Stimulated activated naive CD8-positive, alpha-beta T cell treated with anti-CD3 and anti-CD28 coated beads, Interleukin-15, amount 100 ng/mL, for 72 hours (primary cell): ENCODE measurements at places on chromosomes 3 and 15.

GRCh38 chr3:30613133-30613825 is 6.9 kb downstream of the TGFBR2 start:
- DNase-seq: no peak

GRCh38 chr3:21330293-21330692 is 420.7 kb downstream of the ZNF385D start:
- no peak for DNase-seq

DNA sequence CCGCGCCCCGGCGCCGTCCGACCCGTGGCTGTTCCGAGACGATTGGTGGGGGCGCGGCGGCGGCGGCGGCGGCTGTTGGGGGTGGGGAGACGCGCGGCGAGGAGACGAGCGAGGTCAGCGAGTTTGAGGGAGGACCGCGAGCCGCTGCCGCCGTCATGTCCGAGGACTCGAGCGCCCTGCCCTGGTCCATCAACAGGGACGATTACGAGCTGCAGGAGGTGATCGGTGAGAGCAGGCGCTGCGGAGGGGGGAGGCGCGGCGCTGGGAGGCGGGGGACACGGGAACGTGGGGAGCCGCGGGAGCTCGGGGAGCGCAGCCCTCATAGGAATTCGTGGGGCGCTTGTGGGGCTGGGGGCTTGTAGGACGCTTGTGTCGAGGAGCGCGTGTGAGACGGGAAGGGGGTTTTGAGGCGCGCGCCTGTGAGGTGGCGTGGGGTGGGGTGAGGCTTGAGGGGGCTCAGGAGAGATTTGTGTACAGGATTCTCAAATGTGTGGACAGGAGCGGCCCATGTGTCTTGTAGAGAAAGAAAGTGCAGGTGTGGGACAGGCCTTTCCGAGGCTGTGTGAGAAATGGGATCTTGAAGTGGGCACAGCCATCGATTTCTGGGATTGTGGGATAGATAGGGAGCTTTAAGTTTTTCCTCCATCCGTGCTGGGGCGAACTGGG is 518 bp downstream of the OXSR1 start:
- DNase-seq: no peak

DNA sequence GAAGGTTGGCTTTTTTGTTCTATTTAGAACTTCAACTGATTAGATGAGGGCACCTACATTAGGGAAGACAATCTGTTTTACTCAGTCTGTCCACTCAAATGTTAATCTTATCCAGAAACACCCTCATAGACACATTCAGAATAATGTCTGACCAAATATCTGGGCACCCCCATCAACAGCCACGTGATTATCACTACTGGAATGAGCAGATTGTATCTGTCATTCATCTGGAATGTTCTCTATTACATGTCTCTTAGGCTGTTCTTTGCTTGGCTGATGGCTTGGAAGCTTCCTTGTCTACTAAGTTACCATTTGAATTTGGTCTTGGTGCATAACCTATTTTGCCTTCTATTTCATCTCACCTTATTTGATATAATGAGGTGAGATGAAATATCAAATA is 15.7 kb upstream of the LRRC58 start:
- DNase-seq: no peak

GRCh38 chr15:41950489-41950888 is 21.9 kb downstream of the EHD4 start:
- no peak for DNase-seq

DNA sequence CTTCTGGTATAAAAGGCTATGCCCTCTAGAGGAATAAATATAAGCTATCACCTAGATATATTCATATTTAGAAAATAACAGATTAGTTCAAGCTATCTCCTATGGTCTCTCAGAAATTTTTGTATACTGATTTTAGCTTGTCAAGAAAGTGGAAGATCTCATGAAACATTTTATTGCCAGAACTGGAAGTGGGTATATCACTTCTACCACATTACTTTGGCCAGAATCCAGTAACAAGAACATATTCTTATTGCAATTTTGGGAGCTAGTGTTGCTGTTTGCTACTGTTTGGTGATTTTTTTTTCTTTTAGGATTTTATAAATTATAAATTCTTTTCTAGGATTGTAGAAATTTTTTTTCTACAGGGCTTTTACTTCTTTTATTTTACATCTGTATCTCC is 14.2 kb upstream of the DIPK2A start:
- DNase-seq: no peak

GRCh38 chr15:68386587-68387288 is 45.2 kb downstream of the ITGA11 start:
- DNase-seq: no peak

DNA sequence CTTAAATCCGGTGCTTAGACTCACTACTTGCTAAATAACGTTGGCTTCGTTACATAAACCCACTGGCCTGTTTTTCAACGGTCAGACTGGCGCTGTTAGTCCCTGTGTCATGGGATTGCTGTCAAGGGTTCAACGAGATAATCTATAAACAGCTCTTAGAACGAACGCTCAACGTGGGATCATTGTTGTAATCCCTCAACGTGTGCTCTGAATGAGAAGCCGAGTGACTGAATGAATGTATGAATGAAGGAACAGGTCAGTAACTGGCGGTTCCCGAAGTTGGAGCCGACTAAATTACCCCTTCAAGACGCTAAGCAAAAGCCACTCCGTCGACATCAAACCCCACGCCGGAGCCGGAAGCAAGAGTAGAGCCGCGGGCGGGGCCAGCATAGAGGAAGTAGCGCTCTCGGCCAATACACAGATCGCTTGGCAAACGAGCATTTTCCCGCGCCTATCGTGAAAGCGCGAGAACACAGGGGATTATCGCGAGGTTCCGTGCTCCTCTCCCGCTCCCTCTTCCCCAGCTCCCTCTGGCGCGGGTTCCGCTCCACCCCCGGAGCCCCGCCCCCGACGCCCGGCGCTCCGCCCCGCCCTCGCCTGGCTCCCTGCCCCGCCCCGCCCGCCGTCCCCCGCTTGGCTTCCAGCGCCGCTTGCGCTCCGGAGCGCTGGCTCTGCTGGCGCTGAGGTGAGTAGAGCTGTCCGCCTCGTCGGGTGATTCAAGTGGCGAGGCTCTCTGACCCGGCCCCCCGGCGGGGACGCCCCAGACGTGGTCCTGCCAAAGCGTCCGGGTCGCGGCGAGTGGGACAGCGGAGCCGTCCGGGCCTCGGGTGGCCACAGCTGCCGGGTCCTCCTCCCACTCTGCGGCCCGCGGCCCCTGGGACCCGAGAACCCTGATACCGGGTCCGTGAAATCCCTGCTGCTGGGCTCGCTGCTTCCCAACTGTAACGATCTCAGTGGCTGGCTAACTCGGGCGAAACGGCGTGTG is at the start of gene LRRC28:
LRRC28 (plus strand) TSS at position 625 of the 985 bp plus-strand sequence. CDS start 4,477 bp downstream, outside the sequence.
- DNase-seq: peak; percentile 98

GRCh38 chr3:23760871-23761373 is 44.8 kb upstream of the UBE2E1 start:
- DNase-seq: peak; percentile 61

GRCh38 chr3:115691964-115692363 is 68.7 kb downstream of the GAP43 start:
- no peak for DNase-seq

DNA sequence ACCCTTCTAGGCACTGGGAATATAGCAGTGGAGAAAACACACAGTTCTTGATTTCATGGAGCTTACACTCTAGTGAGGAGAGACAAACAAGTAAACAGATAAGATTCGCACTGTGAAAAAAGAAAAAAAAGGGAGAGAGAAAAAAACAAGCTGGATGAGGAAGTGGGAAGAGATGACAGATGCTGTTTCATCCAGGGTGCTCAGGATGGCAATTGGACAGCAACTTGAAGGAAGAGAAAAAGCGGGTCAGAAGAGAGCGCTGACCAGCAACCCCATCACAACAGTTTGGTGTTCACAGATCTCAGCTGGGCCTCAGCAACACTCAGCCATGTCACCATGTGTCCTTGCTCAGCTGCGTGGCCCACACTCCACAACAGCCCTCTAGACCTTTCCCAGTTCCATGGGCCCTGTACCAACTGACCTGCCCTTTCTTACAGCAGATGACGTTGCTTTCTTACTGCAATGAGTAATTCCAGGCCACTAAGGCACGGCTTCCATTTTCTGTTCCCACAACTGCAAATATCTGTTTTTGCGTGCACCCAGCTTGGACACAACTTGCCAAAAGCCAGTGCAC is 230.8 kb downstream of the MEX3B start:
- DNase-seq: no peak

GRCh38 chr15:89068325-89068784 is 19.9 kb upstream of the ABHD2 start:
- DNase-seq: peak; percentile 79

DNA sequence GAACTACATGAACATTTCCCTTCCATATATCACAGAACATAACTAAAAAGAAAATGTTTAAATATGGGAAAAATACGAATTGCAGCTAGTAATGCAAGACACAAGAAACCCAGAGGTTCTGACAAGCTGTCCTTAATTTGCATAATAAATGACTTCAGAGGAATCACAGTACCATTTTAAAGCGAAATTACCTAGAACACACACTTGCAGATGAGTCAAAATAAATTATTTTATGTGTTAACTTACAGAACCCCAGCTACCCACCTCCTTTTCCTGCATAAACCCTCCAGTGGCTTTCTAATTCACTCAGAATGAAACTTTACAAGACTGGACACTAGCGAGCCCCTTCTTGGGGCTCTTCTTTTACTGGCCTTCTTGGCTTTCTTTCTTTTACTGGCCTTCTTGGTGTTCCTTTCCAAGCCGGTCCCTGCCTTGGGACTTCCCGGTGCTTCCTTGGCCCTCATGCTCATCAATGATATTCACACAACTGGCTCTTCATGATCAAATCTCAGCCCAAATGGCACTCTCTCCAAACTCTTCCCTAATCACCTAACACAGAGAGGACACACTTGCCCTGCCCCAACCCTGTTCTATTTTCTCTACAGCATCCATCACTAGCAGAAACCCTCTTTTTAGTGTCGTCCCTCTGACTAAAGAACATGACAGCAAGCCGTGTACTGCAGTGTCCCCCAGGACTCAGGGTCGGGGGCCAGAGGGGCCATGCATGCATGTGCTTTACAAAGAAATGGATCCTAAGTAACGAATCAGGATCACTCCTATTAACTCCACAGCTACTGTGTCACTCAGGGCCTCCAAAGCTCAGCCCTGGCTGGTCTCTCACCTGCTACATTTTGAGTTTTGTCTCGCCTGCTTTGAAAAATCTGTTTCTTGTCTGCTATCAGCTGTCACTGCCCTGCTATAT is 4.8 kb downstream of the CHSY1 start:
- DNase-seq: no peak
